ENCODE measurements at places on chromosomes 12 and 14. TPM values are rescaled to one million over a fixed set of nuclear protein-coding genes. Genes with fewer than 3 reads are reported as not detected.

AQP2 gene
- total RNA-seq = not detected

GPR84 gene
- total RNA-seq = not detected

AVPR1A gene
- total RNA-seq = not detected

TOMM20L gene
- not detected for total RNA-seq

CD27 gene
- total RNA-seq = 103 TPM

LMBR1L gene
- 269 TPM for total RNA-seq

All from naive thymus-derived CD4-positive, alpha-beta T cell (primary cell).